ENCODE measurements at places on chromosomes 5 and 9. TPM values are rescaled to one million over a fixed set of nuclear protein-coding genes. Genes with fewer than 3 reads are reported as not detected.

The NR5A1 gene
- total RNA-seq: not detected

The NEUROG1 gene
- total RNA-seq: not detected

GRCh38 chr9:36677611-36678010 is 104.9 kb downstream of the MELK start:
- no peak for DNase-seq

The CCDC183 gene
- 5.5 TPM for total RNA-seq

GRCh38 chr5:128101676-128102075 is 18.1 kb downstream of the SLC12A2 start:
- DNase-seq: no peak

DNA sequence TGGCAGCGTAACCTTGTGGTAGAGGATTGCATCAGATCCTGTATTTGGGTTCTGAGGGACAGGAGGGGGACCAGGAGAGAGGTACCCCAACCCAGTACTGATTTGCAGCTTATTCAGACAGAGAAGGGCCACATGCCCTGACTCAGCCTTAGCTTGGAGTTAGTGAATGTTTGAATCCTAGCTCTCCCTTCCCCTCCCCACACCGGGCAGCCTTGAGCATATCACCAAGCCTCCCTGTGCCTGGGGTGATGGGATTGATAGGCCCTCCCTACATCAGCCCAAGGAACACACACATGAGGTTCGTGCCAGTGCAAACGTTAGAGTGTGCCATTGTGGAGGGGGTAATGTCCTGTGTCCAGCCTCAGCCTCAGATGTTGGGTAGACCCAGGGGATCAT is 71.9 kb downstream of the AMBP start:
- DNase-seq: peak; percentile 7

GRCh38 chr9:104747245-104747564 is 278 bp upstream of the NIPSNAP3A start:
- no peak for DNase-seq

DNA sequence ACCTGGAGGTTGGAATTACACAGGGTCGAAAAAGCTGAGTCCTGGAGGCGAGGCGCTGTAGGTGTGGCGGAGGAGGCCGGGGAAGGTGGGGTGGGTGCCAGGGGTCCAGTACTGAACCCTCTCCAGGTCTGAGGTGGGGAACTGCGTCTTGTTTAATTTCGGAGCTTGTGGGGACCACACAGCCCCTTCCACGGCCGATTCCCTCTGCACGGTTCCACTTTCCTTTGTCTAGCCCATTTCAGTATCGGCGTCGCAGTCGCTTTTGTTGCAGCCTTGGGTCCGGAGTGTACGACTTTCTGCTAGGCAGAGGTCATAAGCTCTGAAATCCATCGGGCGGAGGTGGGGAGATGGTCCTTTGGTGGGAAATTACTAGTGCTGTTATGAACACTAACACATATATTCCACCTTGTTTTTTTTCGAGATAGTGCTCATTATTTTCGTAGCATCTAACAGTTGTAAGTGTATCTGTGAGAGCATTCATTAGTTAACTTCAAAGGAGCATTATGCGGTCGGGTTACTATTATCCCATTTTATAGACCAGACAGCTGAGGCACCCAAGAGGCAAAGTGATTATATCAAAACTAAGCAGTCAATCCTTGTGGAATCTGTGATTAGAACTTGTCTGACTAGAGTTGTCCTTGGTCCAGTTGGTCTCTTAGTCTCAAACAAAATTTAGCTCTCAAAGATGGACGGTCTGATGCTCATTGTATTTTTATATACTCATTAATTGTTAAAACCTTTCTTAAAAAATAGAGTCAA is 737 bp downstream of the RNF180 start:
- DNase-seq: no peak

The MORN5 gene
- total RNA-seq: not detected

GRCh38 chr5:37578176-37578575 is 199.1 kb downstream of the WDR70 start:
- no peak for DNase-seq

DNA sequence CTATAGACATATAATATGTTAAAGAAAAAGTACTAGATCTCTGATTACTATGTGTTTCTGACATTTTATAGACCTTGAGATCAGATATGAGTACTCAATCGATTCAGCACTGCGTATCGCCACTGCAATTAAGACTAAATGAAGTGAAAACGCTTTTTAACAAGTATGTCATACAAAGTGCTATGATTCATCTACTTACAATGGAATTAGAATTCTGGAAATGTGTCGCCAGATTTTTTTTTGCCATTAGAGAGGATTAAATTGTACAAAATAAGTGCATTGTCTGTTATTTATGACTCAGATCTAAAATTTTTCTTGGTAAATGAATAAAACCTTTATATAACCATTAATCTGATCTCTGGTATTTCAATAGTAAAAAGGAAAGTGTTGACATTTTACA is 20.0 kb upstream of the AGGF1 start:
- DNase-seq: no peak

GRCh38 chr9:7342736-7343135 is 456.8 kb downstream of the DMAC1 start:
- DNase-seq: no peak

DNA sequence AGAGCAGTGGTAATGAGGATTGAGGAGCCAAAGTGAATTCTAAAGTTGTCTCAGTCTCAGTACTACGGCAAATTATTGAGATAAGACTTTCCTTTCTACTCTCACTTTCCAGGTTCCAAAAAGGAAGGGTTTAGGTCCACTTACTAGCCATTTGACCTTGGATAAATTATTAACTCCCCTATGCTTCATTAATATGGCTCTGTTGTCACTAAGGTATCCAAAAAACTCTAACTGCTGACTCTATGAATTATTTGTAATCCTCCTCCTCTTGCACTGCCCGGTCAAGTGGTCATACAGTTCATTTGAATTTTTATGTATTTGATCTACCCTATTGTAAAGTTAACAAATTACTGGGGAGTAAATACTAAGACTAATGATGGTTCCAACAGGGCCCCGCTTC is 17.7 kb upstream of the UGCG start:
- DNase-seq: no peak

The ACOT12 gene
- total RNA-seq: not detected

DNA sequence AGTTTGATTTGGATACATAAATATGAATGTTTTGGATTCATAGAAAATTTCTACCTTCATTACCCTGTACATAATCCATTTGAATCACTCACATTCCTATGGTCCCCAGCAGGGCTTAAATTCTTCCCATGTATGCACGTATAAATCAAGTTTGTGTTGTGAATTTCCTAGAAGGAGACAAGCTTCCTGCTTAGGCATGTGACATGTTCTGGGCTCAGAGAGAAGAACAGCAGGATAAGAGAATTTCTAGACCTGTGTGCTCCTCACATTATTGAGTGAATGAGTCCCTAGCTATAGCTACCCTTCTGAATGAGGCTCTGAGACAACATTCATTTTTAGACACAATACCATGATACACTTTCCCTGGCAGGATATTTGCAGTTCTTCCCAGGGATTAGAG is 229.1 kb downstream of the YTHDC2 start:
- no peak for DNase-seq

DNA sequence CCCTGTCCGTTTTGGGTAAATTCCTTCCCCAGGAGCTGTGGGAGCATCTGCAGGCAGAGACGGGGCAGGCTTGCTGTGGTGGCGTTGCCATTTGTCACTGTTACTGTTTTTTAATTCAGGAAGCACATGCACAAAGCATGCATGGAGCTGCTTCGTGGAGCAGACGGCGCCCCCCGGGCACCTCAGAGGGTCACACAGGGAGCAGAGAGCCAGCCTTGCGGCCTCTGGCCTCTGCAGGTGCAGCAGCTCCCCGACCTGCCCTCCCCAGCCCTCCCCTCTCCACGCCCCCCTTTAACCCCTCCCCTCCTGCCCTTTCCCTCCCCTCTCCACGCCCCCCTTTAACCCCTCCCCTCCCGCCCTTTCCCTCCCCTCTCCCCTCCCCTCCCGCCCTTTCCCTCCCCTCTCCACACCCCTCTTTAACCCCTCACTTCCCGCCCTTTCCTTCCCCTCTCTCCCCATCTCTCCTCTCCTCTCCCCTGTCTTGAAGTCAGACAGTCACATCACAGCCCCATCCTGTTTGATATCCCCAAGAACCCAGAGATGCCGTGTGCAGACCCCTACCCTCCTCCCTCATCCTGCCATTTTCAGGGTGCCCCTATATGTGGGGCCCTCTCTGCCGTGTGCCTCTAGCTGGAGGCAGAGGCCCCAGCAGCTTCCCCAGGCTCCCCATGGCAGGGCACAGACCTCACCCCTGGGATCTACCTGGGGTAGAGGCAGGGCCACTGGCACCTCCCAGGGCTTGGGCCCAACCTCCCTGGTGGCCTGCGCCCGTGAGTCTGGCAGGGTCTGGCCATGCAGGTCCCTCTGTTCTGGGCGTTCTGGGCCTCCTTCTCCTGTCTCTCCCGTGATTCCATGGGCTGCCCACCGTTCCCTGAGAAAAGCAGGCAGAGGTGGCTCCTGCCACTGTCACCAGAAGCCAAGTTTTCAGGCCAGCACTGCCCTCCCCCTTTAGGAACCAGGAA is 29.6 kb upstream of the UBAC1 start:
- no peak for DNase-seq

DNA sequence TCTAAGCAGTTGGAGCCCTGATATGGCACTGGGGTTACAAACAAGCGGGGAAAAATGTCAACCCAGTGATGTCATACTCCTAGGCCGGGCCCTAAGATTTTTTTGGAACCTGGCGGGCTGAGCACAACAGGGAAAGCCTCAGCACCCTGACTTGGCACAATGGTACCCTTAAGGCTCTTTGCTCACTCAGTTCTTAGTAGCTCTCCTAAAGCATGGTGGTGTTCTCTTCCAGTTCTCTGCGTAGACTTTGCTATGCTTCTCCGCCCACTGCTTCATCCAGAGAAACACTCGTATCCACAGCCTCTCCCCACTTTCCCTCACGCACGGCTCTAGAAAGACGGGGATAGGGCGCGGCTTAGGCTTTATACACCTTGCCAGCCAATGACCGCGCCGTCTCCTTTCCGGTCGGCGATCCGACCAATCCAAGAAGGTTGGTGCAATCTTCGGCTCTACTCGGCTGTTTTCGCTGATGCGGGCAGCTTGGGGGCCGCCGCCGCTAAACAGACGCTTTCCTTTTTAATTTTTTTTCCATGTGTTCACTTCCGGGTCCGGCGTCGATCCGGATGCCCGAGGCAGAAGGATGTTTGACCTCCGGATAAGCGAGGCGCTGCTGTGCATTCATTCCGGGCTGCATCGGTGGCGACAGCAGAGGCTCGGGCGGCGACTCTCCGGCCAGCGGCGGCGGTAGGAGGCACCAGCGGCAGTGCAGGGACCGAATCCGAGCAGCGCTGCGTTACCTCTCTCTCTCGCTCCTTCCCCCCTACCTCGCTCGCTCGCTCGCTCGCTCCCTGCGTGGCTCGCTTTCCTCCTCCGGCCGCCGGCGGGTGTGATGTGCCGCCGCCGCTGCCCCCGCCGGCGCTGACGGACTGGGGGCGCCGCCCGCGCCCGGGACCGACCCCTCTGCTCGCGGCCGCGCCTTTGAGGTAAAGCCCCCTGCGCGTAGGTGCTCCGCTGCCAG is at the start of gene CSNK1G3:
CSNK1G3 (plus strand) TSS at position 530 of the 958 bp plus-strand sequence. CDS start 33,487 bp downstream, outside the sequence.
- DNase-seq: peak; percentile 97

DNA sequence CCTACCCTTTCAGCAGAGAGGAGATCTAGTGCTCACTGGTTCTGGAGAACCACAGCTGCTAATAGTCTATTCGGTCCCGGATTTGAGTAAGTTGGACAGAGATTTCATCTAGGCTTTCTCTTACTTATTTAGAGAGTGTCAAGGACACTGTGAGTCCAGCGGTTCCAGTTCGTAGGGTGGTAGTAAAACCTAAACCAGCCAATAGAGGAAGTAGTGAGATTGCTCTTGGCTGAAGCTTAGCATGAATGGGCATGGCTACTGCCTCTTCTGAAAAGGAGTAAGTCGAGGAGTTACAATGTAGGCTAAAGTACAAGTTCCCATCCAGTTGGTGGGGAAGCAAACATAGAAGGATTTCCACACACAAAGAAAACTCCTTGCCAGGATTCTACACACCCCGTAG is 109.6 kb upstream of the MOCS2 start:
- DNase-seq: no peak

DNA sequence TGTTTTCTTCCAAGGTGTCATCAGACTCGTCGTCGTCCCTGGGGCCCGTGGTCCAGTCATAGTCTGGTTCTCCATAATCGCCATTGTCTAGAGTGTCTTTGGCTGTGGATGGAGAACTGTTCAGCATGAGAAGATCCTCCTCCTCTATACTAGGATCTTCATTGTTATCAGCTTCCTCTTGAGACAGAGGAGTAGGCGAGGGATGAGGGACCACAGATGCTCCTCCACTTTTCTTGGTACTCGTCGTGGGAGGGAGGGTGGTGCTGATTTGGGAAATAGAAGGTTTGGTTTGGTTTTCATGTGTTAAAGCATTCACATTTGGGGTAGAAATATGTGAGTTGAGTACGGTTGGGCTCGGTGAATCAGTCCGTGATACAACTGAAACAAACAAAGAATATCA is 8.8 kb downstream of the C5orf15 start:
- no peak for DNase-seq

GRCh38 chr9:98135938-98136337 is 16.9 kb upstream of the TRIM14 start:
- DNase-seq: no peak

The SLC4A9 gene
- total RNA-seq: 0.32 TPM

GRCh38 chr5:67238191-67238590 is 41.6 kb upstream of the CD180 start:
- no peak for DNase-seq

DNA sequence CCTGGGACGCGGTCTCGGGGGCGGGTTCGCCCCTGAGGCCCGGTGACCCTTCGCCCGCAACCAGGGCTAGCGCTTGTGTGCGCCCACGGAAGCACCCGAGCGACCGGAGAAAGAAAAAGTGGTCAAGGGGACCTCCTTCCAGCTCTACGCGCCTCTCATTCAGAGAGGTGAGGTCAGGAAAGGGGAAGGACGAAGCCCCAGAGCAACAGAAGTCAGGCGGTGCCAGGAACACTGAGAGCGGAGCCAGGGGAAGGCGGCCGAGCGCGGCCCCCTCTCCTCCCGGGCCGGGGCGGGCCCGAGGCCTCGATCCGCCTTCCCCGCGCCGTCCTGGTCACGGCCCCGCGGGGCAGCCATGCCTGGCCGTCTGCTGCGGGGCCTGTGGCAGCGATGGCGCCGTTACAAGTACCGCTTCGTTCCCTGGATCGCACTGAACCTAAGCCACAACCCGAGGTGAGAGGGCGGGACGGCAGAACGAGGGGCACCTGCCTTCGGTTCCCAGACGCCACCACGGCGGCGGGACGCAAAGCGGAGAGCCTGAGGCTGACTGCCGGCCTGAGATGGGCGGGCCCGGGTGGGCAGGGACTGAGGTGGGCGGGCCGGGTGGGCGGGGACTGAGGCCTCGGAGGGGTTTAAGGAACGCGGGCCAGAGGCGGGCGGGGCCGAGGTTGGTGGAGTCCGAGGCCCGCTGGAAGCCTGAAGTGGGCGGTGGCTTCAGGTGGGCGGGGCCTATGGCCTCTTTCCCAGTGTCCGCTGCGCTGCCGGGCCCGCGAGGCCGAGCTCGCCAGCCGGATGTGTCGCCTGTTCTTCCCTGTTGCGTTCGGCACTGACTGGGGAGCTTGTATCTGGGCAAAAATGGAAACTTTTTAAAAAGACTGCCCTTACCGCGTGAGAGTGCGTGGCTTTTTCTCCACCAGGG is at the start of gene SETD9:
SETD9 (plus strand) TSS at position 303 of the 916 bp plus-strand sequence; CDS start at position 353, 50 bp downstream.
- DNase-seq: peak; percentile 99

The SLC34A1 gene
- not detected for total RNA-seq

The PCDHB10 gene
- 0.49 TPM for total RNA-seq

Measured in pancreas (tissue), 10 donors.